ENCODE measurements at places on chromosomes 5 and 9.

- peak; percentile 48 for DNase-seq
These were observed 21.1 kb upstream of the EEIG1 start for GRCh38 chr9:128001779-128002298.

GRCh38 chr9:136292026-136292538, 11.8 kb downstream of the CCDC187 start:
- no peak for DNase-seq

DNA sequence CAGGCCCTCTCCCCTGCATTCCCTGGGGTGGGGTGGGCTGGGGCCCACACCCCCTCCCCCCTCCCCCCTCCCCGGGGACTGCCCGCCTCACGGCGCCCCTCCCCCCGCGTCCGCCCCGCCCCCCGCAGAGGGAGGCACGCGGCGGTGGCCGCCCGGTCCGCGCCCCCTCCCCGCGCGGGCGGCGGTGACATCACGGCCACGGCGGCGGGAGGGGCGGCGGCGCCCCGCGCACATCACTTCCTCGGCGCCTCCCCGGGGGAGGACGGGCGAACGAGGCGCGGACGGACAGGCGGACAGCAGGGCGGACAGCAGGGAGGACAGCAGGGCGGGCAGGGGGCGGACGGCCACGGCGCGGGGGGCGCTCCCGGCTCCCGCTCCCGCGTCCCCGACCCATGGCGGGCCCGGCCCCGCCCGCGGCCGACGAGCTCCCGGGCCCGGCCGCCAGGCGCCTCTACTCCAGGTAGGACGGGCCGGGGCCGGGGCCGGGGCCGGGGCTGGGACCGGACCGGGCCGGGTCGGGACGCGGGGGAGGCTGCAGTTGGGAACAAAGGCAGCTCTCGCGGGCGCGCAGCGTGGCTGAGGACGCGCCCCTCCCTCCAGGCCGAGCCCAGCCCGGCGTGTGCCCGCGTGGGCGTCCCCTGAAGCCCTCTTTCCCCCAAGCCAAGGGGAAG, at the start of gene GPSM1:
Gene GPSM1 (plus strand): TSS at position 236 of the 671 bp plus-strand sequence. CDS start 157 bp downstream, at position 393.
- peak; percentile 79 for DNase-seq

- DNase-seq: no peak
These were observed 135.4 kb upstream of the IER5L start for GRCh38 chr9:129313331-129313955.
